ENCODE measurements at places on chromosomes 16 and 17.
A peak's percentile ranks its signal among the peaks of the same experiment; 100 is the strongest.

- DNase-seq, result no peak
These were observed 53.4 kb downstream of the BEAN1 start for GRCh38 chr16:66480265-66481080.

- no peak for DNase-seq
These were observed 5.7 kb upstream of the DLX4 start for GRCh38 chr17:49963309-49963625.

- DNase-seq, result no peak
These were observed 125.4 kb downstream of the MRTFB start for GRCh38 chr16:14196539-14196938.

GRCh38 chr17:50099003-50099402, 3.9 kb downstream of the PDK2 start:
- DNase-seq, result no peak

DNA sequence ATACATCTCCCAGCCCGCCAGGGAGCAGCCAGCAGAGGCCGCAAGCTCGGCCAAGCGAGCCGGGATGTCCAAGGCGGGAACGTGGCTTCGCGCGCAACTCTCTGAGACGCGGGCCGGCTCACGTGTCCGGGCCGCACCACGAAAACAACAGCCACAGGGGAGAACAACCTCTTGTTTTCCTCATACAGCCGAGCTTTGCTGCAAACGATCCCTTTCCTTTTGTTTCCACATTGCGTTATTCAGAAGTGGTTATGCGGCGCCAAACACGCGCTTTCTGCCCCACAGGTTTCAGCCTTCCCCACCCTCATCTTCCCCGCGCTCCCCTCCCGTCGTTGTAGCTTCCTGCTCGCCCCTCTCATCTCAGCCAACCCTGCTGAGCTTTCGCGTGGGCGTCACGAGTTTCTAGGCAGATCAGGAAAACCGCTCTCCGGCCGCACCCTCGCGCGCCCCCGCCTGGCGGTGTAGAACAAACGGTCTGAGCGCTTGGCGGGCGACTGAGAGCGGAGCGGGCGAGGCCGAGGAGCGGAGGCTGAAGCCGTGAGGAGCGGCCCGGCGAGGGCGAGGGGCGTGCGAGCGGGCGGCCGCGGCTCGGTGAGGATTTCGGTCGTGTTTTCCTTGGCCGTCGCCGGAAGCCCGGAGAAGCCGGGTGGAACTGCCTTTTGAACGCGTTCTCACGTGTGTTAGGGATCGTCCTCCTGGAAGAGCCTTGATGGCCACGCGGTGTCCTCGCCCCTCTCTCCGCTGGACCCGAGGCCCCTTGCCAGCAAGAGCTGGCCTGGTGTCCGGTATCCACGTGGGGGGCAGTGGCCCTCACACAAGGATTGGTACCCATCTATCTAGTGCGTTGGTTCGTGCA, 6.6 kb upstream of the SMARCD2 start:
- DNase-seq, result peak; percentile 97

DNA sequence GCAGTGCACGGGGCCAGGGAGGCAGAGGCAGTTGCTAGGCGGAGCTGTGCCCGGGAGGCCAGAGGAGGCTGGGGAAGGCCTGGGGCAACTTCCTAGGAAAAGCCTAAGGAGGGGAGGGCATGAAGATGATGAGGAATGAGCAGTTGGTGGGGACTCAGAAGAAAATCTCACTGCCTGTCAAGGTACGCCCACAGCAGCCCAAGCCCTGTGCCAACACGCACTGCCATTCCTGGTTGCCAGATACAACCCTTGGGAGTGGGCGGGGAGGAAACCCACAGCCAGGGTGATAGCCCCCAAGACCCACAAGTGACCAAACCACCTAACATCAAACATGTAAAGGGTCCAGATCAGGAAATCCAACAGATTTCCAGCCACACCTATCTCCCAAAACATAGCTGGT, 36.2 kb downstream of the SMPD3 start:
- no peak for DNase-seq

DNA sequence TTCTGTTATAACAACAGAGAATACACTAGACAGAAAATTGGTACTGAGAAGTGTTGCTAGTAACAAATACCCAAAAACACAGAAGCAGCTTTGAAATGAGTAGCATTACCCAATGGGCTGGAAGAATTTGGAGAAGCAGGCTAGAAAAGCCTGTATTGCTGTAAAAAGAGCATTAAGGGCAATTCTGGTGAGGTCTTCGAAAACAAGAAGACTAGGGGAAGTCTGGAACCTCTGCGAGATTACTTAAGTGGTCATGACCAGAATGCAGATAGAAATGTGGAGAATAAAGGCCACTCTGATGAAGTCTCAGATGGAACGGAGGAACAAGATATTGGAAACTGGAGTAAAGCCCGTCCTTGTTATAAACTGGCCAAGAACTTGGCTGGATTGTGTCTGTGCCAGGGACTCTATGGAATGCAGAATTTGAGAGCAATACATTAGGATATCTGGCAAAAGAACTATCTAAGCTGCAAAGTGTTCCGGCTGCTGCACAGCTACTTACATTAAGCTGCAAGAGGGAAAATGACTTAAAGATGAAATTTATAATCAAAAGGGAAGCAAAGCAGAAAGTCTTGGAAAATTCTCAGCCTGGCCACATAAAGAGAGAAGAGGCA, 44.9 kb upstream of the PEMT start:
- DNase-seq, result no peak
